Esophagus squamous epithelium (tissue), 5 donors: ENCODE measurements at places on chromosomes 4 and X.

DNA sequence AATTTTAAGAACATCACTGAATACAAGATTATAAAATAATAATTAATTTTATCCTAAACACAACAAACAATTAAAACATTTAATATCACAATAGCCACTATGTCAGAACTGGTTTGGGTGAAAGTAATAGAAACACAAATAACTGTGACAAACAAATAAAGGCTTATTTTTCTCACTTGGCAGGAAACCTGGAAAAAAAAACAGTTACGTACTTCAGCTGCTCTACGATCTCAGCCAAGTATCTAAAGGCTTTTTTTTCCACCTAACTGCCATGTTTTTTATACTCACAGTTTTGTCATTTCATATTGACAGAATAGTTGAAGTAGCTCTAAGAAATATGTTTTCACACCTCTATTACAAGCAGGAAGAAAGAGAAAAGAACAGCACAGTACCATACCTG lies 284.8 kb upstream of the INTU start:
- no peak for DNase-seq

DNA sequence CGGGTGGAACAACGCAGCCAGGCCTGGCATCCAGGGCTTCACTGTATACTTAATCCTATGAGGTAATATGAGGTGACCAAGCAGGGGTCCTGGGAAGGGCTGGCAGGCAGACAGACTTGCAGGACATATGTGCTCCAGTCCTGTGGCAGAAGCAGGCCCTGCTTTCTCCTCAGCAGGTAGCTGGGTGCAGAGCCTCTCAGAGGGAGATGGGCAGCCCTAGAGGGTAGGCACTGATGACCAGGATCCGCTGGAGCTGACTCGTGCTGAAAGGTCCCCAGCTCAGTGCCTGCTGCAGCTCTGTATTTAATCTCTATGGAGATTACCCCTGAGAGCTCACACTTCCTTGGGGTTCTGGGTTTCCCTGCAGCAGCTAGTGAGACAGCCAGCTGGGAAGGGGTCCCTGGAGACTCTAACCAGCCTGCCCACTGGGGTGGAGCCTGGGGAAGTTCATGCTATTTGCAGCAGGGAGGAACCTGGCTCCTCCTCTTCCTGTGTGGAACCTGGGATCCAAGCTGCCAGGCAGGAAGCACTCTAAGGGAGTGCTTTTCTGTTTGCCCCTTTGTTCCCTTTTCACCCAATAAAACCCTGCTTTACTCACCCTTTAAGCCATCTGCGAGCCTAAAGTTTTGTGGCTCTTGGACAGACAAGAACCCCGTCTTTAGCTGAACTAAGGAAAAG lies 339.2 kb downstream of the DCAF12L2 start:
- no peak for DNase-seq

GRCh38 chrX:21991504-21991903 lies 40.6 kb upstream of the PHEX start:
- DNase-seq = no peak

GRCh38 chr4:26995316-26995715 lies 134.7 kb downstream of the STIM2 start:
- no peak for DNase-seq

DNA sequence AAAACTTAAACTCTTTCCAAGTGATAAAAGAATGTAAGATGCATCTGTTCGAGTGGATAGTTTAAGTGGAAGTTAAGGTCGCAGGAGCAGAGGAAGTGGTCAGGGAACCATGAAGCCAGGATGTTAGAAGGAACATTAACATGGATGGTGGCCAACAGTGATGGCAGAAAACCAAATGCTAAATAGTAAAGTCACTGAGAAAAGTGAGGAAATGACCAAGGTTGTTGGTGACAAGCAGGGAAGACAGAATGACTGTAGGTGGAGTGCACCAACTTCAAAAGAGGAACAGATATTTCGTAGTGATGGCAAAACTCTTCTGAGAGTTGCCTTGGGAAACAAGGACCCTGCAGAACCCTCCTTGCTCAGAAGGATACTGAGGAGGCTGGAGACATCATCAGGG lies 226.2 kb downstream of the PALLD start:
- DNase-seq = no peak
